ENCODE measurements at places on chromosomes 16 and 17. TPM values are rescaled to one million over a fixed set of nuclear protein-coding genes. Genes with fewer than 3 reads are reported as not detected.

Gene SLC35B1
- total RNA-seq = 18.1 TPM

- ATAC-seq = no peak
These were observed 151.7 kb upstream of the COX10 start for GRCh38 chr17:13917634-13918033.

DNA sequence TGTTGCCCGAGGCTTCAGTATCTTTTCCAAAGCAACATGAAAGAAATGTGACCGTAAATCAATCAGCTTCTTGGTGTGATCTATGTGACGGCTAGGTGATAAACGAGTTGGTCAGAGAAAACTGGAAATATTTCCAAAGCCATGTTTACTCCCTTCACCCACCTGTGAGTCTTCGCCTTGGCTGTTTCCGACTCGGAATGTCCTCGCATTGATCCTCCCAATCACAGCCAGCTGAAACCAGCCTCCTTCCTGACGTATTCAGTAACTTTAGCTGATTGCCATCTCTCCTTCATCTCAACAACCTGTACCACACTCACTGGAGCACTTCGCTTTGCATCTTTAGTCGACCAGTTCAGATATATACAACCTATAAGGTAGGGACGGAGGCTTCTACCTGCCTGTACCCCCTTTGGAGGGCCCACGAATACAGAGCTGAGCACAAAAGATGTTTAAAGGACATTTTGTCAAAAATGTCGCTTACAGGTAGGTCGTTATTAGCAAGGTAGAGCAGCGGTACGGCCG is 705 bp downstream of the KRABD2 start:
- ATAC-seq = no peak

DNA sequence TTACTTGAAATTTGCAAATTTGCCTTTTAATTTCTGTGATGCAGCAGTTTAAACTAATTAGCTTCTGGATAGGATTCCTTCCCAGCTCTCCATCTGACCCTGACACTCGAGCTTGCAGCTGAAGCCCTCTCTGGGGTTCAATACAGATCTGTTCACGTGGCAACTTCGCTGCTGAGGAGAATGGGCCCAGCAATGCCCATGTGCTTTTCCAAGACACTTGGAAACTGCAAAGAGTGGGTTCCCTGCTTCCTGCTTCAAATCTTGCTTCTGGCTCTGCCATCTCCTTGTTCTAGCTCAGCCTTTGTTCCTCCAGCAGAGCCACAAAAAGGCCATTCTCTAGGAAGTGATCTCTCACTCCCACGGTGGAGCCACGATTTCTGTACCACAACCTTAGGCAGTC is 50.0 kb upstream of the IRX6 start:
- ATAC-seq = no peak

GRCh38 chr17:44318077-44318892 is 6.3 kb downstream of the SLC25A39 start:
- ATAC-seq = no peak

All from gastroesophageal sphincter (tissue), 4 donors.